Naive thymus-derived CD8-positive, alpha-beta T cell (primary cell): ENCODE measurements at places on chromosomes 6 and 20. TPM values are rescaled to one million over a fixed set of nuclear protein-coding genes. Genes with fewer than 3 reads are reported as not detected.

TRIM40 gene
- not detected for polyA plus RNA-seq

VPS16 gene
- polyA plus RNA-seq: 39.3 TPM

LY6G6F gene
- polyA plus RNA-seq: not detected

BPIFB6 gene
- polyA plus RNA-seq: not detected

PAX1 gene
- polyA plus RNA-seq: not detected

SNAP25 gene
- polyA plus RNA-seq: 0.37 TPM

UBD gene
- polyA plus RNA-seq: not detected

PTK6 gene
- 0.09 TPM for polyA plus RNA-seq

TAF4 gene
- 1.6 TPM for polyA plus RNA-seq

DEF6 gene
- 136 TPM for polyA plus RNA-seq

TMEM170B gene
- 0.28 TPM for polyA plus RNA-seq

TTK gene
- polyA plus RNA-seq: 0.30 TPM

PRL gene
- 2.0 TPM for polyA plus RNA-seq

HTR1B gene
- polyA plus RNA-seq: not detected

IDH3B gene
- 126 TPM for polyA plus RNA-seq

RIPOR3 gene
- 0.98 TPM for polyA plus RNA-seq

DNAH8 gene
- polyA plus RNA-seq: not detected

SLC35D3 gene
- polyA plus RNA-seq: not detected

DEFB112 gene
- not detected for polyA plus RNA-seq

POU5F1 gene
- not detected for polyA plus RNA-seq

STMN3 gene
- 34.0 TPM for polyA plus RNA-seq

PSORS1C2 gene
- not detected for polyA plus RNA-seq

MLN gene
- polyA plus RNA-seq: not detected

TFAP2C gene
- polyA plus RNA-seq: not detected

HLA-DOB gene
- 0.43 TPM for polyA plus RNA-seq

CASS4 gene
- polyA plus RNA-seq: 7.1 TPM

ATP6V1G2 gene
- polyA plus RNA-seq: 0.56 TPM

KIF6 gene
- not detected for polyA plus RNA-seq

HBS1L gene
- 71.1 TPM for polyA plus RNA-seq

TMEM200A gene
- polyA plus RNA-seq: not detected

PHACTR1 gene
- 0.07 TPM for polyA plus RNA-seq

CNKSR3 gene
- not detected for polyA plus RNA-seq

USP49 gene
- polyA plus RNA-seq: 0.34 TPM

CSNK2A1 gene
- 49.6 TPM for polyA plus RNA-seq

FOXF2 gene
- polyA plus RNA-seq: not detected

ZSCAN31 gene
- 1.0 TPM for polyA plus RNA-seq

DIDO1 gene
- polyA plus RNA-seq: 45.8 TPM

TMEM242 gene
- polyA plus RNA-seq: 9.5 TPM

OR2J3 gene
- not detected for polyA plus RNA-seq

TRIM15 gene
- polyA plus RNA-seq: not detected

L3MBTL1 gene
- 0.66 TPM for polyA plus RNA-seq

RSPH3 gene
- 2.0 TPM for polyA plus RNA-seq

EFCAB8 gene
- polyA plus RNA-seq: not detected

PRDM13 gene
- not detected for polyA plus RNA-seq

MUC22 gene
- not detected for polyA plus RNA-seq

OVOL2 gene
- polyA plus RNA-seq: not detected

SS18L1 gene
- 0.58 TPM for polyA plus RNA-seq
